Neural progenitor cell (in vitro differentiated cells): ENCODE measurements at places on chromosomes 11 and 22.

DNA sequence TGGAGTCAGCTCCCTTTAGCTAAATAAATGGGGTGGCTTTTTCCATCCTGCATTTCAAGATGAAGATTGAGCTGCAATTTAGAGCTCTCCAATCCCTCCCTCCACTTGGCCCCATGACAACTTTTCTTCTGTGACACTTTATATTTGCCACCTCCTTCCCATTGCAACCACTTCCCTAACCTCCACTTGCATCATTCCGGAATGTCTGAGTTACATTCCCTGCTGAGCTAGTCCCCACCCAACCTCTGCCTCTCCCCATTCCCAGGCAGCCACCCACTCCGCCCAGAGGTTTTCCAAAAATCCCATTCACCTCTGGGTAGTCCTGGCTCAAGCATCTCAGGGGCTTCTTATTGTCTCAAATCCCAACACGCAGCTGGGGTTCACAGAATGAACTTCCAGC is 24.7 kb downstream of the PC start:
- DNase-seq = no peak

DNA sequence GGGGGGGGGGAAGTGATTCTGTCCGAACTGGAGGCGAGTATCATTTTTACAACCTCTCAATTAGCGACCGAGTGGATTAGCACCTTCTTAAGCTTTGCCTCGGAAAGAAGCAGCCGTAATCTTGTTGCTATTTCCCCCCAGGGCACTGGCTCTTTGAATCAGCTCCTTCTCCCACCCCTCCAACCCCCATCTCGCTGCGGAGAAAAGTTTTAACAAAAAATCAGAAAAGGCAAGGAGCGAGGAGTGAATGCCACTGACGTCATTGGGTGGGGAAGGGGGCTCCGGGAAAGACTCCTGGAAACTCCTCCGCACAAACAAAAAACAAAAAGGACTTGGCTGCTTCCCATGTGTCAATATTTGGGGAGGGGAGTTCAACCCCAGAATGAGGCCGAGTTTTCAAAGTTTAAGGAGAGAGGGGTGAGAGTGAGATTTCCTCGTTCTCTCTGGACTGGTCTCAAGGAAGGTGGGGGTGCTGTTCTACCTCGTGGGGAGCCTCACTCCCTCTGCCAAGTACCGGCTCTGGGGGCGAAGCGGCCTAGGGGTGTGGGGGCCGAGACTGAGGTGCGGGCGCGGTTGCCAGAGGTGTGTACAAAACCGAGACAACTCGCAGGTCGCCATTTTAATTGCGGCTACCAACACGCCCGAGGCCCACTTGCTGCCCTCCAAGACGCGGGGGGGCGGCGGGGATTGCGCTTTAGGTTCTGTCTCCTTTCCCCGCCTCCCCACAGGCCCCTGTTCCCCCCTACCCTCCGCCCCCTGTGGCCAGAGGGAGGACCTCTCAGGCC is 2.5 kb upstream of the PAX6 start:
- peak; percentile 71 for DNase-seq

- no peak for DNase-seq
Observed at GRCh38 chr11:33564856-33565453, 135.7 kb downstream of the C11orf91 start.

DNA sequence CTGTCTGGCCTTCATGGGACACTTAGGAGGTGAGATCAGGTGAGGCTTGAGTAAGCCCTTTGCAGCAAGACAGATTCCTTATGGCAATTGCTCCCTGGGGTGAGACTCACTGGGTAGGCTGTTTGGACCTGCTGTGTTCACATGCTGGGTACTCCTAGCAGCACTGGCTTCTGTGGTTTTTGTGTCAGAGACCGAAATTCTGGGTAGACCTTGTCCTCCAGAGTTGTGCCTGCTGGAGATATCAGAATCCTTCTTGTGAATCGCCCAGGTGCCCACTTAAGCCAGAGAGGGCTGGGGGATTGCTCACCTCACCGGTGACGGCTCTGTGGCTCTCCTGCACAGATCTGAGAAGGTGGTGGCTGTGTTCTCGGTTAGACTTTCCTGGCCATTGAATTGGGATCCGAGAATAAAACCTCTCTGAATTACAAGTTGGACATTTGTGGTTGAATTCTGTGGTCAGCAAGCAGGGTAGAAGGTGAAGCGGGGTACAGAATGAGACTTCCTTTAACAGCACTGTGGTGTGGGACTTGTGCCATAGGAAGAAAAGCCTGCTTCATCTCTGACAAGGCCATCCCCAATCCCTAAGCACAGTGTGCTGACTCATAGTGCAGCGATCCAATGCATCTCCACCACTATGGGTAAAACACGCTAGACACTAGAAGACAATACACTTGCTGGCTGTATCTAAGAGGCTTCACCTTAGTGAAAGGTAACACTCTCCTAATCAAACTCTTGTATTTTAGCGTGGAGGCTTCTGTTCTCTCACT is 52.5 kb upstream of the TTC12 start:
- no peak for DNase-seq

DNA sequence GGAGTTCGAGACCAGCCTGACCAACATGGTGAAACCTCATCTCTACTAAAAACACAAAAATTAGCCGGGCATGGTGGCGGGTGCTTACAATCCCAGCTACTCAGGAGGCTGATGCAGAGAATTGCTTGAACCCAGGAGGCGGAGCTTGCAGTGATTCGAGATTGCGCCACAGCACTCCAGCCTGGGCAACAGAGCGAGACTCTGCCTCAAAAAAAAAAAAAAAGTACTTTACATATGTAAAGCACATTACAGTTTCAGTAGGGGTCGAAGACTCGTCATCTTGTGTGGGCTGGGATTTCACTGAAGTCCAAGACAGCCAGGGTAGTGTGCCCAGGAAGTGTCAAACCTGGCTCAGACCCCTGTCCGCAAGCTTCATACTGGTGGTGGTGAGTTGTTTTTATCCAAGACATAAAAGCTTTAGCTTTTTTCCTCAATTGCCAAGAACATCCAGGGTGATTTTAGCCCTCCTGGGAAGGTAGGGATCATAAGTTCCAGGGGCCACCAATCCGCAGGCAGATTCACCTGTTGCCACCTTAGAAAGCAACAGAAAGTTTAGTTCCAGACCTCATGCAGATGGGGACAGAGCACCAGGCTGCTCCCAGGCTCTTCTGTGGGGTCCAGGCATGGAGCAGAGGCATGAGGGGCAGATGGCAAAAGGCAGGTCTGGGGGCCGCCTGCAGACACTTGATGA is 21.6 kb upstream of the ADORA2A start:
- no peak for DNase-seq

GRCh38 chr11:5390210-5390609 is 6.6 kb downstream of the OR51M1 start:
- no peak for DNase-seq

DNA sequence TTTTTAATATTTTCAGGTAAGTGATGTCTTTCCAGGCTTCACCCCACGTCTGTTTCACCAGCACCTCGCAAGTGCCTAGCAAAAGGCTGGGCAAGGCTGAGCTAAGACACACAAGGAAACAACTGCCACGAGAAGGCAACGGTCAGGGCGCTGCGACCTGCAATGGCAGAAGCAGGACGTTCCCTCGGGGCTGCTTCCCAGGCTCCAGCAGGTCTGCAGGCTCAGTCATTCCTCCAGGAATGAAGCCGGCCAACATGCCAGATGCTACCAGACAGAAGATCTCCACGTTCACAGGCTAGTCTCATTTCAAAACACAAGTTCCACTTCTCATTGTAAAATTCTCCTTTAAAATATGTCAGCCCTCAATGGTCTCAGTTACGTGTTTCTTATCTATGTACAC is 45.5 kb downstream of the CELSR1 start:
- DNase-seq = no peak

DNA sequence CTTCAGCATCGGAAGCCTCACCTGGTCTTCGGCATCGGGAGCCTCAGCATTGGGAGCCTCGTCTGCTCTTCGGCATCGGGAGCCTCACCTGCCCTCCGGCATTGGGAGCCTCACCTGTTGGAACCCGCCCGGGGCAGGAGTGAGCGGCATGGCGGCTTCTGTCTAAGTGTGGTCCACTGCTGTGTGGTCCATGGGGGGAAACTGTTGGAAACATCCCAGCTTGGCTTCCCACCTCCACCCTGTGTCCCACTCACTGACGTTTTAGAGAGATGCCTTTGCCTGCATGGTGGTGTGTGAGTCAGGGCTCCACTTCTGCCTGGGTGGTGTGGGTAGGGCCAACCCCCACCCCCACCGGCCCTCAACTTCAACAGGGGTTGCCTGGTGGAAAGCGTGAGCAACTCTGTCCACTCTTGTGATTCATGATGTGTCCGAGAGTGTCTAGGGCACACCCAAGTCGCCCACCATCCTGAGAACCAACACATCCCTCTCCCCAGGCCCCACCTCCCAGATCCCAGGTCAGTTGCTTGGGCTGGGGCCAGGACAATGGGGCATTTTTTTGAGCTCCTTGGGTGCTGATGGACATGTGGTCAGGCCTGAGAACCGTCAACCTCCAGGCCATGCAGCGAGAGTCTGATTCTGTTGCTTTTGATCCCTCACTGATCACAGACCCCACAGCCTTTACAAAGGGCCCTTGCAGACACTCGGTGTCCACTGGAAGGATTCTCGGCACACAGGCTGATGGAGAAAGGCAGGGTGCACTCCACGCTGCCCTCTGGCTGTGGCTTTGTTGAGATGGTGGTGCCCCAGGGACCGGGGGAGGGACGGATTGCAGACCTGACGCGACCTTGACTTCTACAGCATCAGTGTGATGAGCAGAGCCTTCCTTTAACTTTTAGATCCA is 406.7 kb downstream of the TBC1D22A start:
- peak; percentile 35 for DNase-seq

DNA sequence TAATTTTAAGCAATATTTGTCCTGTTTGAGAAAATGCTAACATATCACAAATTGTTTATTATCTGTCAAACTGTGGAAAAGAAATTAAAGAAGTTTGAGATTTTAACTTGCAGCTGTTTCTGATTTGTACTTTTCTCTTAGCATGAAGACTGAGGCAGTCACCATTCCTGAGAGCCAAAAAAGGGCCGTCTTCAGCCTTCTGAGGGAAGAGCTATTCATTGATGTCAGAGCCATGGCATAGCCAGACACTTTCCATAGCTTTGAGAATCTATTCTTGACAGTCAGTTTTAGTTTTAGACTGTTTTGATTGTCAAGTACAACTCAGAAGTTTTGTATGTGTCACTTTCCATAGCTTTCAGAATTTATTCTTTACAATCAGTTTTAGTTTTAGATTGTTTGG is 32.1 kb downstream of the YAP1 start:
- no peak for DNase-seq

GRCh38 chr11:329886-330253 is 9.2 kb upstream of the IFITM3 start:
- no peak for DNase-seq
